ENCODE measurements at places on chromosomes 3 and 15.

DNA sequence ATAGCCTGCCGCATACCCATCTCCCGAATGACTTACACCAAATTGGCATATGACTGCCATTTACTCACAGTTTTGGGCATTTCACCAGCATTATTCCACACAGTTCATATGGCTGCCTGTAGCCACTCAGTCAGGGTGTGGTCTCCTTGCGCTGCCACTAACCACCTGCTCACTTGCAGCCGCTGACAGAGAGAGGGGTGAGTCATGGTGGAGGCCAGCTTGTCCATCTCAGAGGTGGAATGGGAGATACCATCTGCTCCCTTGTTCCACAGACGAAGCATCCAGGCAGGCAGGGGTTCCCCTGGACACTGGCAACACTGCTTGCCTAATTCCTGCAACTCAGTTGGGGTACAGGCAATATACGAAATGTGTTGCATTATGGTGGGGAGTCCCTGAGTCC lies 15.6 kb downstream of the CCRL2 start:
- DNase-seq, result no peak

- DNase-seq, result no peak
Observed at GRCh38 chr3:25094932-25095685, 333.0 kb upstream of the RARB start.

DNA sequence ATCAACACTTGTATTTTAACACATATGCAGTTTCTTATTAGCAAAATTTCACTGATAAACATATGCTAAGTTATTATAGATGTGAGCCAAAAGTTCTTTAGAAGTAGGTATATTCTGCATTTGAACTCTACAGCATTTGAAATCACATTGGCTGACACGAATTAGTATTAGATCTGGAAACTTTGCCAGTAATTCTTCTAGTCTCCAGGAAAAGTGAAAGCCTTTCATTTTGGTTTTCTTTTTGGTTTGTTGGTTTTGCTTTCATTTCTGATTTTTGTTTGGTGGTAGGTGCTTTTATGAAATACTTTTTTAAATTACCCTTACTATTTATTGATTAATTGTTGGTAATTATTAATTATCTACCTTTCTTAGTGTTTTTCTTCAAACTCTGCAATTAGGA lies 72.9 kb downstream of the RBMS3 start:
- no peak for DNase-seq

GRCh38 chr3:140636406-140637138 lies 41.3 kb upstream of the TRIM42 start:
- DNase-seq, result no peak

DNA sequence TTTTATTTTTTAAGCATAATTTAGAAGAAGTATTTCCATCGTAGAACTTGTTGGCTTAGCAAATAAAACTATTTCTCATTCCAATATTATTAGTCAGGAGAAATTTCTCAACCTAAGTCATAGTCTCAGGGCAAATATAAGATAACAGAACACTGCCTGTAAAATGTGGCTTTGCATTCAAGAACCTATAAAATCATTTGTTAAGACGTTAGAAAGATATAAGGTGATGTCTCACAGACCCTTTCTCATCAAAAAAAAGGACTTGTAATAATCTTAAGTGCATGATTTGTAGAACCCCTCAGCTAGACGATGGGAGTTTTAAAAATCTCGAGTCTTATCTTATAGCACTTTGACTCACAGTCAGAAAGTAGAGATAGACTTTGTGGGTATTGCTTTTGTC lies 314.7 kb upstream of the CFAP20DC start:
- DNase-seq, result no peak

- no peak for DNase-seq
Observed at GRCh38 chr15:48363474-48363873, 32.2 kb downstream of the DUT start.

- DNase-seq, result no peak
Observed at GRCh38 chr15:63041402-63041973, 1.1 kb upstream of the TPM1 start.

DNA sequence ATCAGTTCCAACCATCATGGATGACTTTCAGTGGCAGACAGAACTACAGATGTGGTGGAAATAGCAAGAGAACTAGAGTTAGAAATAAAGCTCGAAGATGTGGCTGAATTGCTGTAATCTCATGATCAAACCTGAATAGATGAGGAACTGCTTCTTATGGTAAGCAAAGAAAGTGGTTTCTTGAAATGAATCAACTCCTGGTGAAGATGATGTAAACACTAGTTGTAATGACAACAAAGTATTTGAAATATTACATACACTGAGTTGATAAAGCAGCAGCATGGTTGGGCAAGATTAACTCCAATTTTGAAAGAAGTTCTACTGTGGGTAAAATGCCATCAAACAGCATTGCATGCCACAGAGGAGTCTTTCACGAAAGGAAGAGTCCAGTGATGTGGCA lies 131.7 kb upstream of the FAM3D start:
- DNase-seq, result no peak

- no peak for DNase-seq
Observed at GRCh38 chr3:192397012-192397411, 330.3 kb downstream of the FGF12 start.

- no peak for DNase-seq
Observed at GRCh38 chr3:115341208-115341607, 194.1 kb upstream of the ZBTB20 start.

- DNase-seq, result peak; percentile 79
Observed at GRCh38 chr3:172511783-172512762, 11.2 kb downstream of the TNFSF10 start.

- no peak for DNase-seq
Observed at GRCh38 chr3:141529256-141529655, 42.4 kb downstream of the RASA2 start.

GRCh38 chr3:60250810-60251209 lies 1000.4 kb downstream of the FHIT start:
- DNase-seq, result no peak

DNA sequence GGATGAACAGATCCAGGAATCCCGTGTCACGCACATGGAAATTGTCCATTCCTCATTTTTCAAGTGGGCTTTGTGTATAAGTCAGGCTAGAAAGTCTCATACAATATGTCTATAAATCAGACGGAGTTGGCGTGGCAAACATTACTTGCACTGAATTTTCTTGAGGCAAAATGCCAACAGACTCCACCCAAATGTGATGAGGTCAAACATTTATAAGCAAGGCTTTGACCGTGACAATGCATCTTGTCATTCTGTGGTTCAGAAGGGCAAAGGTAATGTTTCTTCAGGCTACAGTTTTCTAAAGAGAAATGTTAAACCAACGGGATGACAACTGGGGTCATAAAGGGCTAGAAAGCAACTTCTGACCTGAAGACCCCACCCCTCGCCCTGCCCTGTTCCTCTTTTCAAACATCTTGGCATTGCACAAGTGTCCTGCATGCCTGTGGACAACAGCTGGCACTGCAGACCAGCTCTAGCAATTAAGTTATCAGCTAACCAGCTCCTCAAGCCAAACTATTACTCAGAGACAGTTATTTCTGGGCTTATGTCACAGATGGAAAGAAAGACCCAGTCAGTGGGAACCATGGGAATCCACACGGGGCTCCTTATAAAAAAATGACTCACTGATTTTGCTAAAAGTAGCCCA lies 36.5 kb upstream of the SPTBN5 start:
- no peak for DNase-seq

DNA sequence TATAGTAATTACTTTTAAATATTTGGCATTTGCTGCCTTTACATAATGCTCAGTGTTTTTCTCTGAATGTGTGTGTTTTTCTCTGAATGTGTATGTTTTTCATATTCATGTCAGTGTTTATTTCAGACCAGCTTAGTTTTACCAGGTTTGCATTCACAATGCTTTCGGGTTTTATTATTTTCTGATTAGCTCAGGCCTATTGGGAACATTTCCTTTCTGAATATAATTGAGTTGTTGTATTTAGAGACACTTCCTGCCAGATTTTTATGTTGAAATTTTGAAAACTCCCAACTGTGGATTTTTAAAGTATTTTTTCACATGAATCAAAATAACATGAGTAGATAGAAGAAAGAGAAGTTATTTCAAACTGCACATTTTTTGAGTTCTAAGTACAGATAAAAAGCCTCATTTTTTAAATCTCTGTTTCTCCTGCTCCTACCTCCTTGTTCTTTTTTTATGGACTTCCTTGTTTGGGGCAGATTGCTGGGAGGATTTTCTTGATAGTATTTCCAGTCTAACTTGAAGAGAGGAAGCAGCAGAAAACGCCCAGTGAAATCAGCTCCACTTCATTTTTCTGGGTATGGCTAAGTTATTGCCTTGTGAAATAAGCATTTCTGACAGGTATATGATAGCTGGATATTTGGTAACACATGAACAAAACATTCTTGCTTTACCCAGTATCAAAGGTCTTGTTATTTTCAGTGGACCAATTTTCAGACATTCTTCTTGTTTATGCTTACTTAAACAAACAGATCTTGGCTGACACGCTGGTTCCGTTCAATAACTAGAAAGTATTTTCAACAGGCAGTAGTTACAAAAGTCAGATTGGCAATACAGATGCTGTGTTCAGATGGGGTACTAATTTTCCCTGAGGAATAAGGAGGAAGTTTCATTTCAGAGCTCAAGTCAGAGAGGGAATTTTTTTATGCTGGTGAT lies 70.7 kb downstream of the RIOX2 start:
- no peak for DNase-seq

DNA sequence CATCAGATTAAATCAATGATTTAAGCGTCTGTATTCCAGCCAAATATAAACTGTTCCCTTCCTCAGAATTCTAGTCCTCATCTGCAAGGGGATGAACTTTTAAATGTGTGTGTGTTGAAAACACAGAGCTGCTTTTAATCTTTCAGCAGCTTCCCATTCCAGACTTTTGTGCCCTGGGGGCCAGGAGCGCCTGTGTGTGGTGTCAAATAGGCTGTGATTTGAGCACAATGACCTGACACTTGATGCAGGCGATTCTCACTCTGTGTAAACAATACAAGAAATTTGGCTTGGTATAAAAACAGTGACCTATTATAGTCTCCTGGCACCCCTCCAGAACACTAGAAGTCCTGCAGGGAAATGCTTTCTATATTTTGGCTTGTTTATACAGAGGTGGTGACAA lies 274.6 kb upstream of the ROPN1 start:
- no peak for DNase-seq

- no peak for DNase-seq
Observed at GRCh38 chr3:60414011-60414410, 837.2 kb downstream of the FHIT start.

- DNase-seq, result no peak
Observed at GRCh38 chr15:31559786-31560185, 233.2 kb downstream of the KLF13 start.

- DNase-seq, result no peak
Observed at GRCh38 chr15:80660119-80660518, 35.0 kb upstream of the ABHD17C start.

DNA sequence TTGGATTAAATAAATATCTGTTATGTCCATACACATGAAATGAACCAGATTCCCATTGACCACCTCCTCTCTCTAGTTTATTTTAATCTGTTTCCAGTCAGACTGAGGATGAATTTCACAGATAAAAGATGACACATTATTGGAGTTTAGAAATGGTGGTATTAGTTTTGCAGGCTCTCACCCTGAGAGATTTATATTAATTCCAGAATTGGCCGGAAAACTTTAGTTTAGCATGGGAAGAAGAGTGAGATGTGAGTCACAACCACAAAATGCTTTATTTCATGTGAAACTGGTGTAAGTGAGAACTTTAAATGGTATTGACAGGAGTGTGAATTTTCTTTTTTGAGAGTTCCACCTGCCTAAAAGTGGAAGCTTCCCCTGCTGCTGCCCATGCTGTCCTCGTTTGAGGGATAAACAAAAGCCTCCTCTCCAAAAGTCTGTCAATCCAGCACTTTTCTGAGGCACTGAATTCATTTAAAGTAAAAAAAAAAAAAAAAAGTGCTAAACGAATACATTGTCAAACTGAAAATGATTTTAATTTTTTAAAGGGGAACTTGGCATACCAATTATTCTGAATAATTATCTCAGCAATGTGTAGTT lies 65.1 kb upstream of the EPHA3 start:
- DNase-seq, result no peak

- no peak for DNase-seq
Observed at GRCh38 chr3:64578062-64578770, 109.6 kb downstream of the ADAMTS9 start.

DNA sequence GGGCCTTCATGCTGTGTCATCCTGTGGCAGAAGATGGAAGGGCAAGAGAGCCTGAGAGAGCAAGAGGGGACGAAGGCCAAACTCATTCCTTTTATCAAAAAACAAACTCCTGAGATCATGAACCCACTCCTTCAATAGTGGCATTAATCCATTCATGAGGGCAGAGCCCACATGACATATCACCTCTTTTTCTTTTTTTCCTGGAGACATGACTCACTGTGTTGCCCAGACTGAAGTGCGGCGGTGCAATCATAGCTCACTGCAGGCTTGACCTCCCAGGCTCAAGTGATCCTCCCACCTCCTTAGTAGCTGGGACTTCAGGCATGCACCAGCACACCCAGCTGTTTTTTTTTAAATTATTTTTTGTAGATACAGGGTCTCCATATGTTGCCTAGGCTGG lies 92.0 kb upstream of the RNU6-1 start:
- DNase-seq, result no peak

DNA sequence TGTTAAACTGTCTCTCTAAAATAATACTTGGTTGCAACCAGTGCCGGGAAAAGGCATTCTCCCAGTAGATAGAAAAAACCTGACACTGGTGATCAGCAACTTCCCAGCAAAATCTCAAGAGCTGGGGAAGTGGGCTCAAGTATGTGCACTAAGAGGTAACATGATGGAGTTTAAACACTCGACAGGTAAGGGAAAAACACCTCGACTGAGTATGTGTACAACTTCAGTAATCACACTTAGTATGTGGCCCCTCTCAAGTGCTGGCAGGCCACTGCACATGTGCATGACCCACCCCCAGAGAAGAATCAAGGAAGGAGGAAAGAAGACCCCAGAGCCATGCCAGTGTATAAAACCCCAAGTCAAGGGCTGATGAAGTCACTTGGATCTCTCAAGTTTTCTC lies 27.4 kb downstream of the SPESP1 start:
- no peak for DNase-seq

DNA sequence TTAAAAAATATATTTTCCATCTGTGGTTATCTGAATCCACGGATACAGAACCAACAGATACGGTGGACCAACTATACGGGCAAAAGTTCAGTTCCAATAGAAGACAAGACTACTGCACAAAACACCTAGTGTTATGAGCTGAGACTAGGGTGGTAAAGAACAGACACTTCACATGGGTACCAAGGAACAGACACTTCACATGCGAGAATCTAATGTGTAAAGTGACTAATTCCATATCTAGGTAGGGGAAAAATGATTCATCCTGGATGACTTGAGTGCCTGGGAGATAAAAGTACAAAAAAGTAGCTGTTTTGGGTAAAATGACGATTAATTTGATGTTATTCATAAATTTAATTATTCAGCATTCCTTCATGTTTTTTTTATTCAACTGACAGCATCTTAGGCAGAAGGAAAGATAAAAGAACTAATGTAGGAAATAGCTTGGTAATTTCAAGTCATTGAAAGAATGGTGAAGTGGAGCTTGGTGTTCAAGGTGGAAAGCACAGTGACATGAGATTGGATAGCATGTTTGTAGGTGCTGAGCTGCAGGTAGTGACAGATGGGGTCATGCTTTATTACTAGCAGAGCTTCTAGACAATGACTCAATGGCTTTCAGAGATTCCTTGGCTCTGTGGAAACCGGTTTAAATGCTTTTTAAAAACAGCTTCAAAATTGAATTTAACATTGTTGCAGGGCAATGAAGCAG lies 5.2 kb downstream of the CD200 start:
- DNase-seq, result no peak

Data from stimulated activated naive CD8-positive, alpha-beta T cell treated with anti-CD3 and anti-CD28 coated beads, Interleukin-15, Interleukin-2, amounts not matched to agents 100 U/mL and 50 U/mL, for 24 hours (primary cell).